ENCODE measurements at places on chromosomes 6 and 20.
A peak's percentile ranks its signal among the peaks of the same experiment; 100 is the strongest.

DNA sequence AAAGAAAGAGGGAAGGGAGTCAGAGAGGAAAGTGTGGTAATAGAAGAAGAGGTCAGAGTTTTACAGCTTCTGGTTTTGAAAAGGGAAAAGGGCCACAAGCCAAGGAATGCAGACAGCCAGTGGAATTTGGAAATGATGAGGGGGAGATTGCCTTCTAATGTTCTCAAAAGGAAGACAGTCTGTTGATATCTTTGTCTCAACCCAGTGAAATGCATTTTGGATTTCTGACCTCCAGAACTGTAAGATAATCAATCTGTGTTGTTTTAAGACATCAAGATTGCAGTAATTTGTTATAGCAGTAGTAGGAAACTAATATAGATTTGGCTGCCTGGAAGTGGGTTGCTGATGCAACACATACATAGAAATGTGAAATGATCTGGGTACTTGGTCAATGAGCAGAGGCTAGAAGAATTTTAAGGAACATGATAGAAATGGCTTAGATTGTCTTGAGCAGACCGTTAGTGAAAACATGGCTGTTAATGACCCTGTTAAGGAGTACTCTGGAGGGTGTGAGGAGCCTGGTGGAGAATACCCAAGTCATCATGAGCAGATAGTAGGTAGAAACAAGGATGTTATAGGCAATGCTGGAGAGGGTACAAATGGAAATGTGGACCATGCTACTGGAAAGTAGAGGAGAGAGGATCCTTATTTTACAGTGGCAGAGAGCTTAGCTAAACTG lies 255.8 kb upstream of the RAB32 start:
- no peak for DNase-seq

DNA sequence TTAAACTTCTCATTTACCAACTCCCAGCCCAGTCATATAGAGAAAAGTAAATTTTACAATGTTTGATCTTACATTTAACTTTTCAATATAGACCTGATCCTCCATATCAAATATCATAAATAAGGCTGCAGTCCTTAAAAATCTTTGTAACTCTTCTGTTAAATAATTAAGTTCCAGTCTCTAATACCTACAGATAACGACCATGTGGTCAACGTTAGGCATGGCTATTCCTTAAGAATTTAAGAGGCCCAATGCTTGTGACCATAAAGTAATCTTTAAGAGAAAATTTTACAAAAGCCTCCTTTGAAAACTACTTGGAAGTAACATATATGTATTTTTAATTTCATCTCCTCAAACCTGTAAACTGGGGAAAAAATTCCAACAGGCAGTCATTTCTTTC lies 1.6 kb downstream of the FBXO5 start:
- no peak for DNase-seq

GRCh38 chr20:45328451-45328850 lies 19.8 kb downstream of the SDC4 start:
- DNase-seq = no peak

- no peak for DNase-seq
Observed at GRCh38 chr6:168082860-168083513, 4.0 kb upstream of the FRMD1 start.

DNA sequence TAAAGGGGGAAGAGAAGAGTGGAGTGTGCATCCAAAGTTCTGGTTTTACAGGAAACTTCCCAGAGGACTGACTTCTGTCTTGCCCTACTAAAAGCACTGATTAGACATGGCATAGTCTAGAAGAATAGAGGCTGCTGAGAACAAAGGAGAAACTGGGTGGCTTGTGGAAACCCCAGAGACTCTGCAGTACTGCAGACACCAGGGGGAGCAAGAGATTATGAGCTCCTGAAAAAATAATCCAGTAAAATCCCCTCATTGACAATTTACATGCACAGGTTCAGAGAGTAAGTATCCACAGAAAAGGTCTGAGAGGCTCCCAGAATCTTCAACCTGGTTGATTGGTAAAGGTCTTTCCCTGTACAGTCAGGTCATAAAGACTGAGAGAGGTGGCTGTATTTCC lies 48.7 kb upstream of the CLVS2 start:
- DNase-seq = no peak

DNA sequence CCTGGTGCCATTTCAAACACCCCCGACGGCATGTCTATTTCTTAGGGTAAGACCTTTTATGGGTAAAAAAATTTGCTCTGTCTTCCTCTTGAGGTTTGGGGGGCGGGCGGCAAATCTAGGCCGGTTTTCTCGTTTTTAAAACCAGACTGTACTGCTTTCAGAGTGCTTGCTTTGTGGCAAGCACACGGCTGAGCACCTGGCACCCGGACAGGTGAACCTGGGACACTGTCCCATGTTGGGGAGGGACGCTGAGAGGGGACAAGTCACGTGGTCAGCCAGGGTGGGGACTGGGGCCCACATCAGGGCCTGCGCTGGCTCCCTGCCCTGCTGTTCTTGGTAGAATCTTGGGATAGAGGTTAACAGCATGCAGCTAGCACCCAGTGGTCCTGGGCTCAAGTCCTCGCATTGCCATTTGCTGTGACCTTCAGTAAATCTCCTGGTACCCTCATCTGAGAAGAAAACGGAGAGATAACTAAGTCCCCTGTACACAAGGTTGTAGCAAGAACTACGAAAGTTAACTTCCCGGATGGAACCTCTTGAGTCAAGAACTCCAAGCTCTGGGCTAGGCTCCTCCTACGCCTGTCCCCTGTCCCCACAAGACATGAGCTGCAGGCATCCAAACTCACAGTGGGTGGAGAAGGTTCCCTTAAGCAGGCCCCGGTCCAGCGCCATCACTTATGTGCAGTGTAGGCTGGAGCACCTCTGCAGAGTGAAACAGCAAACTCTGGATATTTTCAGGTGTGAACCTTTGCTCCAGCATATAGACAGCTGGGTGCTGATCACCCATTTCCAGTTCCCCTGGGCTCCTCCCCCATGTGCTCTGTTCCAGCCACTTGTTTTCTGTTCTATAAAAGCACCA lies 41.7 kb downstream of the PMEPA1 start:
- DNase-seq = no peak

DNA sequence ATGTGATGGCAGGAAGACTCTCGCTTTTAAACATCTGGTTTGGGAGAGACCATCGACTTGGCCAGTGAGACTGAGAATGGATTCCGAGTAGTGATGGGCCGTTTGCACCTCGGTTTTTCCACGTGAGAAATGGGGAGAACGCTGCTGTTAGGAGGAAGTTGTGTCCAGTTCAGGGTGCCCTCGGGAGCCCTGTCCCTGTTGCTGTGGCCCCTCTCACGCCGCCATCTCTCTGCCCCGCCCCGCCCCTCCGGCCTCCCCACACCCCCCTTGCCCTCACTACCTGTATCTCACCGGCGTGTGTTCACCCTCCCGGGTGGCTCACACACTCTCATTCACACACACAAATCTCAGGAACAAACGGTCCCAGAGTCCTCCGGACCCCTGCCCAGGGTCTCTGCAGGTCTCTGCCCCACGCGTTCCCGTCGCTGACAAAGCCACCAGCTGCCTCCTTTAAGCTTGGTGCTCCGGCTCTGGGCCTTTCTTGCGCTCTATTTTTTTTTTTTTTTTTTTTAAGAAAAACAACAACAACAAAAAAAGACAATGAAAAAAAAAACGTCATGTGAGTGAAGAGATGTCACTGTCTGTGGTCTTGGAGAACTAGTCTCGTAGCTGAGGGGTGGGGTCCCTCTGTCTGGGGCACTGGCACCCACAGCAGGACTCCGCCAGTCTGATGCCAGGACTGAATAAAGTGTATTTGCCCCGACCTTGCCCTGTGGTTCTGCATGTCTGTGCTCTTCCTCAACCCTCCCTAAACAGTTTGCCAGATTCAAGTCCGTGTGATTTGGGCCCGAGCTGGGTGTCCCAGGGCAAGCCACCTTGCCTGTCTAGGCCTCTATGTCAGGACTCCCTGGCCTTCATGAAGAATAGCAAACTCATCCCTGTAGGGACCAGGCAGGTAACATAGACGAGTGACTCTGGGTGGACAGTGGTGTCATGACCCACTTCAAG lies 2.9 kb downstream of the SOX12 start:
- DNase-seq = no peak

GRCh38 chr6:39407446-39407993 lies 85.0 kb upstream of the KCNK16 start:
- no peak for DNase-seq

- DNase-seq = no peak
Observed at GRCh38 chr20:22773344-22773743, 189.0 kb upstream of the FOXA2 start.

- DNase-seq = no peak
Observed at GRCh38 chr20:47974234-47974878, 189.1 kb upstream of the SULF2 start.

DNA sequence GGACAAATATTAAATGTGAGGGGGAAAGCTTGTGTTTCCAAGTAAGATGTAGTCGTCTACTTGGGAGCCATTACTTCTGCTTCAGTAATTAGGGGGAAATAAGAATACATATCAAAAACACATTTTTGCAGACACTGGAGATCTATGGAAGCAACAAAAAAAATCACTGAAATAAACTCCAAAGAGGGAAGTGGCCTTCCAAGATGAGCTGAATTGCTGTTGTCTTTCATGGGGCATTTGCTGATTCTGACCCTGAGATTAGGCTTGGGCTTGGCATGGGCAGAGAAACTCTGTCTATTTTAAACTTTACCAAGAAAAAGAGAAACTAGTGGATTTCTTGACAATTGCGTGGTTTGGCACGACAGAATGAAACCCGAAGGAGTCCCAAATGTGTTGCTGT lies 120.1 kb downstream of the MAP3K5 start:
- DNase-seq = no peak

DNA sequence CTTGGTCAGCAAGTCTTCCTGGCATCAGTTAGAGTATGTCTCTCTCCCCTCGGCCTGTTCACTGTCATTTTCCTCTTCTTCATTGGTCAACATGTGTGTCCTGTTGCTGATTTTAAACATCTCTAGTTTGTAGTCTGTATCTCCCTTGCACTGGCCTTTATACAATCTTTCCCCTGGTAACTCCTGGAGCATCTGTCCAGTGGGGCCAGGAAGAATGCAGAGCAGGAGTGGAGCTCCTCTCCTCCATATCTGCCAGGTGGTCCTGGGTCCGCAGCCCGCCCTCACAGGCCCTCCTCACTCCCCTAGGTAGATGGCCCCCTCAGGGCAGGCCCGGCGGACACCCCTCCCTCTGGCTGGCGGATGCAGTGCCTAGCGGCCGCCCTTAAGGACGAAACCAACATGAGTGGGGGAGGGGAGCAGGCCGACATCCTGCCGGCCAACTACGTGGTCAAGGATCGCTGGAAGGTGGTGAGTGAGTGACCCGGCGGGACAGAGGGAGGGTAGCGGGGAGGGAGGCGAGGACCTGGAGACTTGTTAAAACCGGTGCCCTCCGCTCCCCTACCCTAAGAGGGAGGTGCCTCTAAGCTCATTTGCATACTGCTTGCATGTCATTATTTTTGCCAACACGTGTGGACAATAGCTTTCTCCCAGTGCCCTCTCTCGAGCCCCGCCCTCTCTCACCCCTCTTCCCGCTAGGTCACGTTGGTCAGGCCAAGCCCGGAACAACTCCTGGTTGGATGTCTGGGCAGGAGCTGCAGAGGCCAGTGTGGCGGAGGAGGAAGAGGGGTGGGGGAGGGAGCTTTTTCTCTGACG lies 3.2 kb downstream of the TTBK1 start:
- peak; percentile 29 for DNase-seq

GRCh38 chr6:37576336-37576737 lies 76.6 kb upstream of the CCDC167 start:
- no peak for DNase-seq

DNA sequence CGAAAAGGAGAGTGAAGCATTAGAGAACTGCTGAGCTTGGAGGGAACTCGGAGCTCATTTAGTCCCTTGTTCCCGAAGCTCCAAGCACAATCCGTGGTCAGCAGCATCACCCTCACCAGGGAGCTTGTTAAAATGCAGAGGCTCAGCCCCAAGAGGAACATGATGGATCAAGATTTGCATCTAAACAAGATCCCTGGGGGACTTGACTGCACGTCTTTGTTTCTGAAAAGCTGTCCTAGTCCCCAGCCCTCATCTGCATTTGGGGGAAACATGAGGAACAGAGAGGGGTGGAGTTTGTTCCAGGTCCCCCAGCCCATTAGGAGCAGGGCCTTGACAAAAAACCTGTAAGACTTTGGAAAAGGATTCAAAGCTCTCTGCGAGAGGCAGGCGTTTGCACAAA lies 4.1 kb upstream of the LBP start:
- no peak for DNase-seq

GRCh38 chr6:127342296-127342945 lies 988 bp downstream of the ECHDC1 start:
- DNase-seq = no peak

DNA sequence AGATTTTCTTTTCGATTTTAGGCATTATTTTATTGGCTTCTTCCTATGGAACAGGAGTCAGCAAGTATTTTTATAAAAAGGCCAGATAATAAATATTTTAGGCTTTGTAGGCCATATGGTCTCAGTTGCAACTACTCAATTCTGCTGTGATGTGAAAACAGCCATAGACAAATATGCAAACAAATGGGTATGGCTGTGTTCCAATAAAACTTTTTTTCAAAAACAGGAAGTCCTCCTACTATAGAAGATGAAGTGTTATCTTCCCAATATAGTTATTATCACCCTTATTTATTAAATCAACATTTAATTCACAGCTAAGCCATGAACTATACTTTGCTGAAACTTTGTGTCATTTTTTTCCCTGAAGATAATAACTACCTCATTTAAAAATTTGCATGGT lies 57.2 kb downstream of the CHD6 start:
- DNase-seq = no peak

- no peak for DNase-seq
Observed at GRCh38 chr20:2839732-2840137, 720 bp downstream of the PCED1A start.

DNA sequence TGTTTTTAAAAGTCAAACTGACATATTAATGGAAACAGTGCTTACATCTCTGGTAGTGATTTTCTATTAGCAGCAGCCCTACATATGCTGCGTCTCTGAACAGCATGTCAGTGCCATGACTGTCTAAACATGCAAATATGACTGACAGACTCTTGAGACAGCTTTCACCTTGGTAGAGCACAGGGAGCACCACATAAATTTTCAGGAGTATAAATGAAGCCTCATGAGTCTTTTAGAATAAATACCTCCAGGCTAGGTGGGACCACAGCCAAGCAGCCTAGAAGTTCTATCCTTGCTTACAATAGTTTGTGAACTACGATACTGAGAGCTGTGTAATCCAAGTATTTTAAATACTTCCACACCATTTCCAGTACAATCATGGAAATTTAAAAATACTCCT lies 410.7 kb upstream of the RUNX2 start:
- no peak for DNase-seq

DNA sequence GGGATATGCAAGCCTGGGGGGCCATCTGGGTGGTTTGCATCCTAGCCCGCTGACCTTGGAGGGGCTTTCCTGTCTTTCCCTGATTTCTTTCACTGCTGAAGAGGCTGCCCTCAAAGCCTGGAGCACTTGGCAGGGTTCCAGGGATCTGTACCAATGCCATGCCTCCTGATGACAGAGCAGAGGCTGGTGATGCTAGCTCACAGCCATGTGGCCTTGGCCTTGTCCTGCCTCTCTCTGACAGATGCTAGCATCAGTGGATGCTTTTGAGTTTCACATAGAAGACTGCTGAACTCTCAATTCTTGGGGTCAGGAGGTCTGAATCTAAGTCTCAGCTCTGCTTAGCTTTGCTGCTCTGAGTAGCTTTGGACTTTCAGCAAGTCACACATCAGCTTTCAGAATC lies 21.9 kb upstream of the RREB1 start:
- DNase-seq = no peak

GRCh38 chr6:143843677-143843999 lies 500 bp downstream of the LTV1 start:
- no peak for DNase-seq

GRCh38 chr20:60214901-60215815 lies 256.9 kb downstream of the CDH26 start:
- DNase-seq = no peak

All from activated naive CD8-positive, alpha-beta T cell treated with anti-CD3 and anti-CD28 coated beads, Interleukin-2, amount 10 ng/mL, durations not matched to agents 7 days and 5 days (primary cell).